DMS79 (cell line): ENCODE measurements at places on chromosomes 16 and 17.
A peak's percentile ranks its signal among the peaks of the same experiment; 100 is the strongest.

GRCh38 chr16:19127674-19128131, 13.9 kb downstream of the ITPRIPL2 start:
- no peak for DNase-seq

- no peak for DNase-seq
Measured at GRCh38 chr17:77512062-77512946, 371.5 kb downstream of the SEC14L1 start.

- DNase-seq: peak; percentile 30
Measured at GRCh38 chr17:68247445-68248198, at the start of gene AMZ2. Gene AMZ2 (plus strand): TSS chr17:68248043. CDS start chr17:68250188, 2,145 bp downstream.

DNA sequence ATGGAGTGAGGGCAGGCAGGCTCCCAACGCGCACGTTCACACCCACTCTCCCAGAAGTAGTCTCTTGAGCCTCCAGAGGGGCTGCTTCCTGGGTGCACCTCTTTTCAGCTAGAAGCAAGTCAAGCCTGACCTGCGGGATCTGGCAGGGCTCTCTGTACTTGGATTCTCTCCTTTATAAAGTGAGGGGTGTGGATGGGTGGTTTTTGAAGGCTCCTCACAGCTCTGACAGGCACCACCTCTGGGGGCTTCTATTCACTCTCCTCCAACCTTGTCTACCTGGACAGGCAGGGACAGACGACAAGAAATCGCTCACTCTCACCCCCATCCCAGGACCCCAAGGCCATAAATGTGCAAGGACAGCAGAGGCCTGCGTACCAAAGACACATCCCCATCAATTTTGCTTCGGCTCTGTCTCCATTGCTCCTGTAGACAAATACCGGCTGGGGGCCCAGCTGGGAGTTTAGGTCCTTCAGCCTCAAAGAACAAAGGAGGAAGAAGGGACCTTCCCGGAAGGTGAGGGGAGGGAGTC, 814 bp upstream of the DYNLL2 start:
- no peak for DNase-seq

DNA sequence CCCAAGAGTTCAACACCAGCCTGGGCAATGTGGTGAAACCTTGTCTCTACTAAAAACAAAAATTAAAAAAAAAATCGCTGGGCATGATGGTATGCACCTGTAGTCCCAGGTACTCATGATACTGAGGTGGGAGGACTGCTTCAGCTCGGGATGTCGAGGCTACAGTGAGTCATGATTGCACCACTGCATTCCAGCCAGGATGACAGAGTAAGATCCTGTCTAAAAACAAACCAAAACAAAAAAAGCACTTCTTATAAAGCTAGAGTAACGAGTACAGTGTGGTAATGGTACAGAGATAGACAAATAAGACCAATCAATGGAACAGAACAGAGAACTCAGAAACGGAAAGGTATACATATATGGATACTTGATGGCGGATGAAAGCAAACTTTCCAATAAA, 4.4 kb downstream of the NSMCE1 start:
- no peak for DNase-seq

DNA sequence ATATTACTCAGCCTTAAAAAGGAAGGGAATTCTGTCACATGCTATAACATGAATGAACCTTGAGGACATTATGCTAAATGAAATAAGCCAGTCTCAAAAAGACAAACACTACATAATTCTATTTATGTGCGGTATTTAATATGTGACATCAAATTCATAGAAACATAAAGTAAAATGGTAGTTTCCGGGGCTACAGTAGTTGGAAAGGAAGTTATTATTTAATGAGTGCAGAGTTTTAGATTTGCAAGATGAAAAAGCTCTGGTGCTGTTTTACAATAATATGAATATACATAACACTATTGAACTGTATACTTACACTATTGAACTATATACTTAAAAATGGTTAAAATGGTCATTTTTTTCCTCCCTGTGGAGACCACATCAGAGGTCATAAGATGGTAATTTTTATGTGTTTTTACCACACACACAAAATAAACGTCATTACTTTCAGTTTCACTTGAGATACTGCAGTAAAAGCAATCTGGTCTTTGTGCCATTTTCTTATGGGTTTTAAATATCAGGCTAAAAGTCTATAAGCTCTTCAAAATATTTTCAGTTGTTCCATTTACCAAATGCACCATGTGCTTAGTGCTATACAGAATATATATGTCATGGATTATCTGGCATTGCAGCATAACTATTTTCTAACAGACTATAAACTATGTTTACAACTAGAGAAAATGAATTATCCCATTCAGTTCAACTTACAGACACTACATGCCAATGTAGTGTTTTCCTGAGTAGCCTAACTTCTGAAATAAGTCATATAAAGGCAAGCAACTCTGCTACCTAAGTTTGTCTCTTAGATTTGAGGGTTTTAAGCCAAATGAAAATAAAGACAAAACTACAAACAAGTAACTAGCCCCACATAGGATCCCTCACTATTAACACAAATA, 90.9 kb downstream of the SPAG9 start:
- no peak for DNase-seq

DNA sequence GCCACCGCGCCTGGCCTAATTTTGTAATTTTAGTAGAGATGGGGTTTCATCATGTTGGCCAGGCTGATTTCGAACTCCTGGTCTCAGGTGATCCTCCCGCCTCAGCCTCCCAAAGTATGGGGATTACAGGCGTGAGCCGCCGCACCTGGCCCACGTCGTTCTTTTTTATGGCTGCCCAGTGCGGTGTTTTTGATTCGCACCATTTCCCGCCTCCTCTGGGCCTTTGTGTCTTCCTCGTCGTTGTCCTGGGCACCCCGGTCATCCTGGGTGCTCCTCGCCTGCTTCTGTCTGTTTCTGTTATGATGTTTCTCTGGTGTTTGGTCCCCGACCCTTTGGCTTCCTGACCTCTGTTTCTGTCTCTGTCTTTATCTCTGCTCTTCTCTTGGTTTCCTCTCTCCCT, 15.0 kb downstream of the CBX4 start:
- DNase-seq: no peak

DNA sequence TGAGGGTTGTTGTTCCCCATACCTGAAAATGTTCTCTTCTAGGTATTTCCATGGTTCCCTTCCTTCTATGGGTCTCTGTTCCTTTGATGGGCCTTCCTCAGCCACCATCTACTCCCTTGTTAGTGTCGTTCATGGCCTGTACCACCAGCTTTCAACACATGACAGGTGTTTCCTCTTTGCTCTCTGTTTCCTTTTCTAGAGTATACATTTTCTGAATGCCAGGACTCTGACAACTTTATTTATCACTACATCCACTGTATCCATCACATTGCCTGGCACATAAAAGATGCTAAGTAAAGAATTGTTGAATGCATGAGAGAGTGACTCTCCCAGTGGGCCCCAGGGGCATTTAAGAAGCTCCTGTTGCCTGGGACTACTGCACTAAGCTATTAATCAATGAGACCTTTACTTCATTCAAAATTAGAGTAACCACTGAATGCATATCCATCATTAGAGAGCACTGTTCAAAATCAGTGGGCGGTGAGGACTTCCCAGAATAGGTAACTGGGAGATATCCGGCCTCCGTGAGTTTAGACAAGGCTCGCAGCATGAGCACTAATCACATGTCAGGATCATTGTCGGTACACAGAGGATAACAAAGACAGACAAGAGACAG, 255.0 kb downstream of the CBLN1 start:
- DNase-seq: no peak

GRCh38 chr17:81000631-81001357, 9.2 kb downstream of the CHMP6 start:
- no peak for DNase-seq

GRCh38 chr16:56716761-56717160, 13.2 kb upstream of the NUP93 start:
- DNase-seq: no peak

GRCh38 chr17:19812407-19812806, 55.3 kb downstream of the ULK2 start:
- DNase-seq: no peak

DNA sequence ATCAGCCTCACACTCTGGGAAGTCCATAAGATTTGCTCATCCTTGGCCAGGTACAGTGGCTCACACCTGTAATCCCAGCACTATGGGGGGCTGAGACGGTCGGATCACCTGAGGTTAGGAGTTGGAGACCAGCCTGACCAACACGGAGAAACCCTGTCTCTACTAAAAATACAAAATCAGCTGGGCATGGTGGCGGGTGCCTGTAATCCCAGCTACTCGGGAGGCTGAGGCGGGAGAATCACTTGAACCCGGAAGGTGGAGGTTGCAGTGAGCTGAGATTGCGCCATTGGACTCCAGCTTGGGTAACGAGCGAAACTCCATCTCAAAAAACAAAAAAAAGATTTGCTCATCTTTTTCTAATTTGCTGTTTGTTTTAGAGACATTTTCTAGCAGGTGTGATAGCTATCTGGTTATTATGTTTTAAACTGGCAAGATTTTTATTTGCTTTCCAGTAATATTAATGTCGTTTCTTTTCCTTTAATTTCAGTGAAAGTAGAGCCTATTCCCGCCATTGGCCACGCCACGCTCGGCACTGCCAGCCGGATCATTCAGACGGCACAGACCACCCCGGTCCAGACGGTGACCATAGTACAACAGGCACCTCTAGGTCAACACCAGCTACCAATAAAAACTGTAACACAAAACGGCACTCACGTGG, 61.5 kb downstream of the WDR45B start:
- no peak for DNase-seq

DNA sequence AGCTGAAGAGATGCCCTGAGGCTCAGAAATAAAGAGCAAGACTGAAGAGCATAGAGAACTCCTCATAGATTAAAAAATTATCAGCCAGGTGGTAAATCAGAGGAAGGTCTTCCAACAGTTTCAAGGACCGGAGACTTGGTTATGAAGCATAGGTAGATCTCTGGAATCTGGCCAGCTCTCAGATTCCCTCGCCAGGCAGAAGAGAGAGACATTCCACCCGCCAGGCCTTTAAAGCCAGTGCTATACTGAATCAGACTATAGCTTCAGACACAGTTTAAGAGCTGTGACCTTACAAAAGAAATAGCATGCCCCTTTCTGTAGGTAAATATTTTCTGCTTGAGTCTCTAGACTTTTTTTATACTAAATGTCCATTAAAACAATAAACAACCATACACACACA, 70.3 kb downstream of the NFATC3 start:
- DNase-seq: peak; percentile 41
